ENCODE measurements at places on chromosomes 16 and 17.

DNA sequence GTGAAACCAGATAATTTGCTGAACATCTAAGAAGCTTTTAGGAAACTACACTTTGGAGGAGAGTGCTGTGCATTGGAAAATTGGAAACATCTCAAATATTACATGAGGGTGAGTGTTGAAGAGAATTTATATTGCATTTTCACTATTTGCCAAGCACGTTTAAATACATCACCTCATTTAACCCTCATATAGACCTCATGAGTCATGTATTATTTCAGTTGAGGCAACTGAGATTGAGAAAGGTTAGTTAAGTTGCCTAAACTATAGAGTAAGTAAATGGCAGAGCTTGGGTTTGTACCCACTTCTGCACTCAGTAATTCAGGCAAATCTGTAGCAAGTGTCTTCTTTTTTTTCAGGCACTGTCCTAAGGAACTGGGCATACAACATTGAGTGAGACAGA, 3.7 kb upstream of the NLK start:
- DNase-seq, result no peak

GRCh38 chr16:67039260-67040020, 10.5 kb downstream of the CBFB start:
- DNase-seq, result no peak

- no peak for DNase-seq
These were observed 8.5 kb downstream of the ZNF469 start for GRCh38 chr16:88391144-88391850.

- DNase-seq, result no peak
These were observed 14.9 kb downstream of the CA4 start for GRCh38 chr17:60164697-60165096.

- DNase-seq, result no peak
These were observed 8.8 kb upstream of the TRIM37 start for GRCh38 chr17:59115474-59115873.
